ENCODE measurements at places on chromosomes 13 and 19.

DNA sequence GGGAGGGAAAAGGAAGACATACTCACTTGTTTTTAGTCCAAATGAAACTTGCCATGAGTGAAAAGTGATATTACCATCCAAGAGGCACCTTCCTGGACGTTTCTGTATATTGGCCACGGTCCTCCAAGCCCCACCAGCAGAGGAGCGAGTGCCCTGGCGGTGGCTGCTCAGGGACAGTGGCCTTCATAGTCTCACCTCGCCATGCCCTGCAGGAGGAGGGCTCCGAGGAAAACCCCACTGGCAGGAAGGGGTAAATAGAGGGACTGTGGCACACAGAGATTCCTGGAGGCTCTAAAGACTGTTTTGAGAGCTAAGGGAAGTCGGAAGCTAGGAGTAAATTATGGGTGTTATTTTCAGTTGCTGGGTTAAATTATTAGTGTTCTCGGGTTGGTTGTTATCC is 98.4 kb upstream of the UBL3 start:
- DNase-seq, result no peak

GRCh38 chr13:110442930-110443621 is 118.4 kb downstream of the RAB20 start:
- no peak for DNase-seq

DNA sequence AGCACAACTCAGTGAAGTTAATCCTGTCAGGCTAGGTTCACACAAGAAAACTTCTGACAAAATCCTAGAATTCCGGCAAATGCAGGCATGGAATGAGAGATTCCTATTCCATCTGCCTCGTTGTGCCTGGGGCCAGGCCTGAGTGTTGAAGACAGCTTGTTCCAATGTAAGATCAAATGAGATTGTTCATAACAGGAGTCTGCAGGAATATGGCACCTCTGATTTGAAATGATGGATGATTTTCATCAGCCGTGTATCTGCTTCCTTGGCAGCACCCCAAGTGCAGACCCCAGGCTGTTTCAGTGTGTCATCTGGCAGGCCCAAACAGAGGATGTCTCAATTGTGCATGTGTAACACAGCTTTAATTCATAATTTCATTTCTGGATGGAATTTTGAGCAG is 35.3 kb upstream of the SACS start:
- DNase-seq, result no peak

DNA sequence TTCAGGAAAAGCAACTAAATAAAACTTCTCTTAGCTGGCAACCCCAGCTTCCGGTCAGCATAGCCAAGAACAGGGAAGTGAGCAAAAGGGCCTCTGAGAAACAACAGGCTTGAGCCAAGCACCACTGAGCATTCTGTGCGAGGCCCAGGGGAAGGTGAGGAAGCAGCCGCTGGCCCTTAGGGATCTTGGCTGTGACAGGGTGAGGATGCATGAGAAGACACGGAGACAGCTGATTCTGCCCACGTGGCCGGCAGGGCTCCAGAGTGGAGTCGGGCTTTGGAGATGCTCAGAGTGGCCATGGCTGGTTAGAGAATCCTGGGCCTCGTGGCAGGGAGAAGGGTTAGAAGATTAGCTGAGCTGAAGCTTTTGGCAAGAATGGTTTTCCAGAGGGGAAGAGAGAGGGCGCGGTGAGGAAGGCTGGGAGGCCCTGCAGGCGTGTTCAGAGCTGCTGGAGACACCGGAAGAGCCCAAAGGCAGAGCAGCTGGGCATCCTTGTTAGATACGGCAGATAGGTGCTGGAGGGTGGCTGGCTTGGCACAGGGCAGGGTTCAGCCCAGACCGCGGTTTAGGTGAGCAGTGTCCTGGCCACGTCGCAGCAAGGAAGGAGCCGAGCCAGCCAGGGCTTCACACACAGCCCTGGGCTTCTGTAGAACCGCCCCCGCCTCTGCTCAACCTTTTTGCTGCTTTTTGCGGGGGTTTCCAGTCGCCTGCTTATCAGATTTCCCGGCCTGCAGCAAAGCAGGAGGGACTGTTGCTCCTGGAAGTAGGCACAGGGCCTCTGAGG is 17.3 kb downstream of the UPF1 start:
- DNase-seq, result no peak

DNA sequence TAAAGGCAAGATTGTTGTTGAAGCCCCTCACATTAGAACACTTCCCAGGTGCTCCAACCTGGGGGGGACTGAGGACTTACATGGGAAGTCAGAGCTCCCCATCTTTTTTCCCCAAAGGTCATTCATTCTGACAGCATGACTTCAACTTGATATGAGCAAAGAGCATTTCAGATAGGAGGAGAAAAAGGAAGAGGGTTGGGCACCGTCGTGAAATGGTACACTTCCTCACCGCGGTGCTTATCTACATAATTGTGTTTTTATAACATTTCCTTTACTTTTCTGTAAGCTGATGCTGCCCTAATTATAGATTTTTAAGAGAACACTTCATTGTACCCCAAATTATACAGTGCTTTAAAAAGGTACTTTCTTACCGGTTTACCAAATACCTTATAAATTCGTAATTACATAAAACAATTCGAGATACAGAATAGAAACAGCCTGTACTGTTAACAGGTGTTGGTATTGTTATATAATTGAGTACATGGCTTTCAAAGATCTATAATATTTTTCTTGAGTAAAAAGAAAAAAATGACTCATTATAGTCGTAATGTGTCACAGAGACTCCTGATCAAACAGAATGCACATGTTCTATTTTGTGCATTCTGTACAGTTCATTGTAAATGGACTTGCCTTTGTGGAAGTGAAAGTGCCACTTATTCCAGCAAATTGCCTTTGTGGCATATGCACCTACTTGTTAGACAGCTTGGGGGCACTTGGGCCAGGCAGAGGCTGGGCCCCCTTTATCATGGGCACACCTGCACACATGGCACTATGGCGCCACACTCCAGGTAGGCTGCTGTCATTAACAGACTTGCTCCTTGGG is 81.8 kb downstream of the GGACT start:
- no peak for DNase-seq

DNA sequence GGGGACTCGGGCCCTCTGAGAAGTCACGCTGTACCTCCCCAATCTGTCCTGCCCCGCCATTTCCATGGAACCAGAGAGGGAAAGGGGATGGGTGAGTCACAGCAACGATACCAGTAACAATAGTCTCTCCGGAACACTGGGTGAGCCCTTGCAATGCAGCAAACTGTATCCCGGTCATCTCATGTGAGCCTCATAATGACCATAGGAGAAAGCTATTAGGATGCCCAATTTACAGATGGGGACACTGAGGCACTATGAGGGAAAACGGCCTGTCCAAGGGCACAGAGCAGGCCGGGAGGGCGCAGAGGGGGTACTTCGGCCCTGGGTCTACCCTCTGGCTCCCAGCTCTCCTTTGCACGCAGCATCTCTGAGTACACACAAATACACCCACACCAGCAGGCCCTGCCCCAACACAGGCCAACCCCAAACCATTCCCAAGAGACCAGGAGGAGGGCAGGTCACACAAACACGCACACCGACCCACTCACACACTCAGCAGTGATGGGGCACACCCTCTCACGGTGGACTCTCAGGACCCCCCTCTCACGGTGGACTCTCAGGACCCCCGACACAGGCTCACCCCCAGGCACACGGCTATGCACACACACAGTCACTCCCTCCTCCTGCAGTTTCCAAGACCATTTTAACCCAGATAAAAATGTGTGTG is 18.2 kb downstream of the LRRC4B start:
- no peak for DNase-seq

- DNase-seq, result no peak
Measured at GRCh38 chr19:11141937-11142527, 13.6 kb downstream of the SPC24 start.

GRCh38 chr13:111184458-111185401 is 69.6 kb downstream of the ARHGEF7 start:
- no peak for DNase-seq

GRCh38 chr13:31982540-31982939 is 49.0 kb upstream of the FRY start:
- no peak for DNase-seq
